ENCODE measurements at places on chromosomes 2 and 18.

GRCh38 chr2:31467426-31467825 lies 52.9 kb upstream of the XDH start:
- no peak for DNase-seq

DNA sequence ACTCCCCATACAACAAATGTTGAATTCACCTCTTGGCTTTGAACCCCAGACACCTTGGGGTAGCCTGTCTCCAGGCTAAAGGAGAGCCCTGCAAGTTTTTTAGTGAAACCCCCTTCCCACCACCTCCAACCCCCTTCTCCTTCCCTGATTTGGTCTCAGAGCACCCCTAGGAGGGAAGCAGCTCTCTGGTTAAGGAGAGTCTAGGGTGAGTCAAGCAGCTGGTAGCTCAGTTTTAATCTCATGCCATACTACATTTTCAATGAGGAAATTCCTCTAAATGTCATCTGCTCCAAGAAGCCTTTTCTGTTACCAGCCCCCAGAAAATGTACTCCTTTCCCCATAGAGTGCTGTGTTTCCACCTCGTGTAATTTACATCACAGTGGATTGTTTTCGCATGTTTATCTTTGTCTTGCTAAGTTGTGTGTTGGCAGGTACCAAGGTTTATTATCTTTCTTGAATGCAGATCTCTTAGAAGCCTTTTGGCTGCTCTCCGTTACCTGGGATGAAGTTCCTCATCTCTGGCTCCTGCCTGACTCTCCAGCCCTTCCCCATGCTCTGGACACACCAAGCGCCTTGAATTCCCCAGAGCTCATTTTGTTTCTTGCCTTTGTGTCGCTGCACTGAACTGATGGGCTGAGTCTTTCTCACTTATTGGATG lies 82.2 kb downstream of the ASAP2 start:
- DNase-seq: no peak

- no peak for DNase-seq
Measured at GRCh38 chr2:232838406-232838874, 31.6 kb upstream of the SNORC start.

- no peak for DNase-seq
Measured at GRCh38 chr2:7725171-7725849, 808.1 kb downstream of the RNF144A start.

- no peak for DNase-seq
Measured at GRCh38 chr2:225276207-225276606, 123.3 kb upstream of the NYAP2 start.

DNA sequence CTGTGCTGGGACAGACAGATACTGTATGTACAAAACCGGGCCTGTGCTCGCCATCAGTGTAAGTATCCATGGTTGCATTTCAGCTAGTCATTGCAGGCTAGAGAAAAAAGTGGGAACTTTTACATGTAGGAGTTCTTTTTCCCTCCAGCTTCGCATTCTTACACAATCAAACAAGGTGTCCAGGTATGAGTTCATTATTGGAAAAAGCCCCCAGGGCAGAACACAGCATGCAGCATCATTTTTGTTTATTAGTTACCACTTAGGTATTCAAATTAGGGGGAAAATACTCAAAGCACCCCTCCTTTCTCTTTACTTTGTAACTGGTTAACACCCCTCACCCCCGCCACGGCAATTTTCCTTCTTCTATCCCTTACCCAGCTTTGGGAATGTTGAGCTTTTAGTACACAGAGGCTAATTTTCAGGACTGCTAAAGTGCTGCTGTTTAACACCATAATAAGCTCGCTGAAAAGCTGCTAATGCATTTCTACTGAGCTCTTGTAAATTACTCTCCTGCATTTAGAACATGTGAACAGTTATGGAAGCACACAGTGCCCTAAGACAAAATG lies 13.6 kb downstream of the UPP2 start:
- no peak for DNase-seq

- no peak for DNase-seq
Measured at GRCh38 chr2:128782411-128783192, 463.9 kb upstream of the HS6ST1 start.

- DNase-seq: no peak
Measured at GRCh38 chr2:123961576-123961975, 63.5 kb upstream of the CNTNAP5 start.

GRCh38 chr2:197028230-197028629 lies 101.7 kb upstream of the PGAP1 start:
- DNase-seq: no peak

DNA sequence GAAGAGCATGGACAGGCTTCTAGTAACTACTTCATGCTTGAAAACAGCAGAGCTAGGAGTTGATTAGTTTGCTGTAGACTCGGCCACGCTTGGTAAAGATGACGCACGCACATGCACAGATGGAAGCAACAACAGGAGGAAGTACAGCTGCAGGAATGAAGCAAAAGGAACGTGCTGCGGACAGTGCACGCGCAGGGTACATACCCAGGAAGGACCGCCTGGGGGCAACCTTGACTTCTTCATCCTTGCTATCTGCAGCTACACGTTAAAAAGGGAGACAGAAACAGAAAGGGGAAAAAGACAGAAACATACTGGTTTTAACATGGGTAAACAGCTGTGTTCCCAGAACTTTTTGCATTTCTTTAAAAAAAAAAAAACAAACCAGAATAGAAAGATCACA lies 17.7 kb downstream of the SLC66A2 start:
- DNase-seq: no peak

DNA sequence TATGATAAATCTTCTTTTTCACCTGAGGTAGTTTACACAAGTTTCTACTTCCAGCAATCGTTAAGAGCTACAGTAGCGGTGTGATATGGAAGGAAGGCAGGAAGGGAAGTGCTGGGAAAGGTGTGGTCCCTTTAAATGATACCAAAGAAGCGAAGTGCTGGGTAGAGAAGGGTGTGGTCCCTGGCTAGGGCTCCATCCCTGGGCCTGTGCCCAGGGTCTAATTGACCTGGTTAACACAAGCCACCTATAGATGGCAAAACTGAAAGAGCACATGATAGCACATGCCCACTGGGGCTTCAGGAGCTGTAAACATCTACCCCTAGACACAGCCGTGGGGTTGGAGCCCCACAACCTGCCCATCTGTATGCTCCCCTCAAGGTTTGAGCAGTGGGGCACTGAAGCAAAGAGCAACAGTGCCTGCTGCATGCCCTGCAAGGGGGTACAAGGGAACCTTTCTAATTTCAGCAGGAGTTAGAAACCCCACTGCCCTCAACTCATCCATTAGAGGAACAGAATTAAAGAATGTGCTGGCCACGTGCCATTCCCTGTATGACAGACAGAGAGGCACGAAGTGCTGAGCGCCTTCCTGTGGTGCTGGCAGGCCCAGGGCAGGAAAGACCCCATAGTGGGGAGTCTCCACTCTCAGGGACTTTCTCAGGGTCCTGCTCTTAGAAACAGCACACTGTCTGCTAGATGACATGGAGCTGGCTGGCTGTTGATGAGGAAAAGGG lies 153.1 kb upstream of the LMAN1 start:
- DNase-seq: no peak

DNA sequence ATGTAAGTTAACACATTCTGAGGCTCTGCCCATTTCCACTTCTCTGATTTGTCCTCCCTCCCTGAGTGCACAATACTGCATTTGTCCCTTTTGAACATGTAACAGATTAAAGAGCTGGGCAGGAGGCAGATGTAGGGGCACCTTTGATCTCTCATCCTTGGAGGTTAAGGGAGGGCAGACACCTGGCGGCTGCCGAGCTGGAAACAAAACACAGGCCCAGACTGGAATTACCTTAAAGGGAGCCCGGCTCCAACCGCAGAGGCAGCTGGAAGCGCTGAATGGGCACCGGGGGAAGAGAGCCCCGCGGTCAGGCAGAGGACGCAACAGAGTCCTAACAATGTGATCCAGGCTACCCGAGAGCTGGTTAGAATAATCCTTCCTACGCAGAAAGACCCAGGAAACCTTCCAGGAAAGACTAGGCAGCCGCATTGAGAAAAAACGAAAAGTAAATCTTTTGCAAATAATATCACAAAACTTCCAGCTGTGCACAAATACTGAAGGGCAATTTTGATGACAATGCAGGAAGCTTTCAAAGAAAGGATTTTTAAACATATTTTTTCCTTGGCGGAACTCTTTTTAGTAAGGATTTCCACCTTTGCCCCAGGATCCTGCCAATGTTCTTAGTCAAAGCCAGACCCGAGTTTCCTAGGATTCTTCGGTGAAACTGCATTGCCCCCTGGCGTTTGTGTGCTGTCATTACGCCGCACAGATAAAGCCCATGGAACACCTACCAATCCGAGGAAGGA lies 216.0 kb downstream of the TGIF1 start:
- peak; percentile 63 for DNase-seq

- no peak for DNase-seq
Measured at GRCh38 chr2:232026910-232027309, 65.4 kb downstream of the DIS3L2 start.

All from epithelial cell of proximal tubule (primary cell).